ENCODE measurements at places on chromosomes 6 and 20.

DNA sequence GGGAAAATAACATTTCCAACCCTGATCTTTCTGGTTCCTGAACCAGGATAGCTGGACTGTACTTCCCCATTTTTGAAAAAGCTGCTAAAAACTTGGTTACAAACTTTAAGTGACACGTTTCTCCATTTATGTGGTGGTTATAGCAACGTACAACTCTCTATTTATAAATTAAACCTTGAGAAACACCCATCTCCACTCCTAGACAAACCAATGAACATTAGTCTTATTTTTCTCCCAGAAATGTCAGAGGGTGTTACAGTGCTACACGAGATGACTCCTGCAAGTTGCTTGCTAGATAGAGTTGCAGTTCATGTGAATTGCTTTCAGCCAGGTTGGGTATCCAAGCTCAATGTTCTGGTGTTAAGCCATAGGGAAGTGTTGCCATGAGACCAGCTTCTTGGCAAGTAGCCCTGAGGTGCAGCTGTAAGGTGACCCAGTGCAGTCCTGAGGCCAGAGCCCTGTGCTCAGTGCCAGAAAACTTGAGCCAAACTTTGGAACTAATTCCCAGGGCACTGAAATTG, 51.3 kb upstream of the REV3L start:
- peak; percentile 83 for DNase-seq

DNA sequence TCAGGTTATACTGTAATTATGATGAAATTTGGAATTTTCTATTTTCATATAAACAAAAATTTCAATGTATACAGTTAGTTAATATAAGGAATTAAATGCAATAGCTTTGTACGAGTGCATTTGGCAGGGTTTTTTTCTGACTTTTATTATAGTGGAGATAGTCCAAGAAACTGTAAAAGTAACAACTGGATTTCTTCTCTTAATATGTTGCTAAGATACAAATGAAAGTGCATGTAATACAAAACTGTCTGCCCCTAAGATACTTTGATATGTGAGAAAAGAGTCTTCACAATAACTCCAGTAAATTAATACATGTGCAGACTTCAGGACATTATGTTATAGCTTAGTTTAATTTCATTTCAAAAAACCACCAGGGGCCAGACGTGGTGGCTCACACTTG, 721.4 kb downstream of the CBLN4 start:
- no peak for DNase-seq

DNA sequence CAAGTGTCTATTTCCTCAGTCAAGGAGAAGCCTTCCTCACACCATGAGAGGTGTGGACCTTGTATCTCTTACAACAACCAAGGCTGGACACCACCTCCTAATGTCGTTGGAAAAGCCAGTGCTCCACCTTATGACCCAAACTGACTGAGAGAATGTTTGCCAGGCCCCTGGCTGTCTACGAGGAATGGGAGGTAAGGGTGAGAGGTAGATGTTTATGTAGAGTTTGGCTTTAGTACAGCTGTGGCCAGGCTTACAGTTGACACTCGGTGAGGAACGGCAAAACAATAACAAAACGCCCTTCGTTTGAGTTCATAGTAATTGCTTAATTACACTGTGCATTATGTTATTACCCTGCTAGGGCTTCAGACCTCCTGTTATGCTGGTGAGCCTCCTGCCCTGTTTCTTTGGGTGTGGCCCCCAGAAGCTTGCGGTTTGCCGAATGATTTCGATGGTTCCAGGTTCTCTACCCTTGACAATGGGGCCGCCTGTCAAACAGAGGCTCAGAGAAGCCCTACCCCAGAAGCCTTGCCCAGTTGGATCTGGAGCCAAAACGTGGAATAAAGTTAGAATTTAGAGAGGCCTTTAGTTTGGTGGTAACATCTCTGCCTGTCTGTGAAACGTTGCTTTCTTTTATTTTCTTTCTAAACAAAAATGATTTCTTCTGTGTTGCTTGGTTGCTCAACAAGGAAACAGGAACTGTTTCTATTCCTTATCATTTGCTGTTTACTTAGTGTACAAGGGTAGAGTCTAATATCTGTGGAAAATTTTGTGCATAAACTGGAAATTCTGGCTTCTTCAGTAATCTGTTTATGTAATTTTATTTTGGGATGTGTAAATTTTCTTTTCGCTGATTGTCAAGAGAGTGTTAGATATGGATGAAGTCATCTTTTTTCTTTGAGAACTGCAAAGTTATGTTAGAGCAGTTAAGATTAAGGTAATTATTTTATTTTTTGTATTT, 60.4 kb upstream of the FOXQ1 start:
- DNase-seq: no peak

- no peak for DNase-seq
Observed at GRCh38 chr20:50709636-50709973, 18.3 kb upstream of the RIPOR3 start.

- no peak for DNase-seq
Observed at GRCh38 chr6:116616737-116617053, 416 bp downstream of the RSPH4A start.

GRCh38 chr6:34239893-34240292, 3.2 kb downstream of the HMGA1 start:
- DNase-seq: no peak

DNA sequence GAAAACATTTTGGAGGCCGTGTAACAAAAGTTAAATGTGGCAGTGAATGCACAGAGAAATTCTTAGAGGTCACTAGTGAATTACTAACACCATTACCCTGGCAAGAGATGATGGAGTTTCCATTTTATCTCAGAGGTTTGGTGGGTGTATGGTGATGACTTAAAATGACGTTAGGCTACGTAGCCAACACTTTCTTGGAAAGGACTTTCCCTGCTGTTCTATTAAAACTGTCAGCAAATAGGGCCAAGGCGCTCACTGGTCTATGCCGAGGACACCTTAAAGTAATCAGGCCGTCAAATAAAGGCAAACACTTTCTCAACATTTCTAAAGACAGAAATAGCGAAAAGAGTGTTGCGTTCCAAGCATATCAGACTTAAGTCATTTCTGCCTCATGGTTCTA, 160.8 kb downstream of the GMPR start:
- DNase-seq: no peak

GRCh38 chr6:33092385-33092784, 16.6 kb downstream of the HLA-DPB1 start:
- DNase-seq: no peak

- DNase-seq: peak; percentile 9
Observed at GRCh38 chr20:21048841-21049273, 57.3 kb downstream of the LINC00237 start.

DNA sequence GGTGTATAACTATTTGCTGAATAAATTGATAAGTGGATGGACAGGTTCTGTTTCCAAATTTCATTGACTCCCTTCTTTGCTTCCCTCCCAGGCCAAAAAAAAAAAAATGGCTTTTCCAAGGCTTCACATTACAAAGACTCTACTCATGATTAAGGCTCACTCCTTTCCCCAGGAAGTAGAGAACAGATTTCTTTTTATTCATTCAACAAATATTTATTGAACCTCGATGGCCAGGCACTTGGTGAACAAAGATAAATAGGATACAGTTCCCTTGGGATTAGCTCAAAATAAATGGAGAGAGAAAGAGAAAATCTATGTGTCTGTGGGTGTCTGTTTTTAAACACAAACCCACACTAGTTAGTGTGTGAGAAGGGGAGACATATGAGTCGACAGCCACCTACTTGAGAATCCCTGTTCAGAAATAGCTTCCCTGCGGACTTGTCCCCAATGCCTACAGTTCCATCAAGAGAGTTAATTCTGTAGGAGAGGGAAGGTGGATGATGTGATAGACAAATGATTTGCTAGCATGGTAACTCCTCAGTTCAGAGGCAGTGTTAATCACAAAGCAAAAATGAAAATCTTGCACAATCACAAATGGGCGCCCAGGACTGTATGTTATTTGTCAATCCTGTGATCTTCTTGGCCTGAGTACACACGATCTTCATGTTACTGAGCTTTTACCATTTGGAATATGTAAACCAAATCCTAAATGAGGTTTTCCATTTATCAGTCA, 20.3 kb downstream of the TRAF3IP2 start:
- no peak for DNase-seq

DNA sequence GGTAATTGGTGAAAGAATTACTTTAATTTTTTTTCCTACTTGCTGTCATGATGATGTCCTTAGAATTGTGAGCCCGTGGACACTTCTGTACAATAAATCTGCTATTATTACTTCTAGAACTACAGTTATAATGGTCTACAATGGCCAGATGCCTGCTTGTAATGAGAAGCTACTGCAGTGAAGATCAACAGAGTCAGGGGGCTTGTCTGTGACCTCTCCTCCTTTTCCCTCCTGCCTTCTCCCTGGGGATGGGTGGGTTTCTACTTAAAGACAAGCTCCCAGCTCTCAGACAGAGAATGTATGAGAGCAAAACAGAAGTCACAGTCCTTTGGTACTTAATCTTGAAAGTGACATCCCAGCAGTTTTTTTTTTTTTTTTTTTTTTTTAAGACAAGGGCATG, 13.2 kb upstream of the PANK2 start:
- DNase-seq: no peak

DNA sequence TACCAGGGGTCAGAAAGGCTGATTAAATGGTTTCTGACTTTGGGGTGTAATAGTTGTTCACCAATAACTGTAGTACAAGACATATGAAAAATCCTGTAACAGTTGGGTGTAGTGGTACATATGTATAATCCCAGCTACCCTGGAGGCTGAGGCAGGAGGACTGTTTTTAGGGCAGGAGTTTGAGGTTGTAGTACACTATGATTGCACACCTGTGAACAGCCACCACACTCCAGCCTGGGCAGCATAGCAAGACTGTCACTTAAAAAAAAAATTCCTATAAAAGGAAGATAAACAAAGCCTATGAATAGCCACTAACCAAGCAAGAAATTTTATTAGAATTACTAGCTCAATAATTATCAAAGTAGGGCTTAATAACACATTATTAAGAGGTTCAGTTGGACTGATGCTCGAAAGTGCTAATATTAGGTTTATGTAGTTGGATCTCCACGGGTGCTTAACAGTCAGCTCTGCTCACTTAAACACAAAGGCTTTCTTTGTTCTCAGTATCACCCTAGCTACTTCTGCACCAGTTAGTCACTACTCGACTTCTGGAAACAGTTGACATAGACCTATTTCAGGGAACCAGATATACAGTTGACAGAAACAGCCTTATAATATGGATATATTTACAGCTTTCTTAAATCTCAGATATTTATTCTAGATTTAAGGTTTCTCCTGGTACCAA, 113.0 kb downstream of the MTFR2 start:
- no peak for DNase-seq

DNA sequence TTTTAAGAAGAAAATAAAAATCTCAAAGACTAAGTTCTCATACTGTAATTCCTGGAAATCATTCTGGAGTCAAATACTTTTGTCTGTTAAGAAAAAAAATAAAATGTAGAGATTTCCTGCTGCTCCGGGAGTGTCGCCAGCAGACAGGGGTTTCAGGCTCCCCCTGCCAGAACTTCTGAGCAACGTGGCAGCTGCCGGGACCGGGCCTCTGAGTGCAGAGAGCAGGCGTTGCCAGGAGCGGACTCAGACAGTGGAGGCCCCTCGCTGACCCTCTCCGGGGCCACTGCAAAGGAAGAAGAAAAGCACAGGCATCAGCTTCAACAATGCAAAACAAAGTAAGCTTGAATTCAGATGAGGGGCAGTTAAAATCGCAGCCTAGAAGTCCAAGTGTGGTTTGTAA, 95.5 kb downstream of the THBS2 start:
- DNase-seq: no peak

GRCh38 chr20:58854638-58855471, 2.3 kb downstream of the GNAS start:
- no peak for DNase-seq

DNA sequence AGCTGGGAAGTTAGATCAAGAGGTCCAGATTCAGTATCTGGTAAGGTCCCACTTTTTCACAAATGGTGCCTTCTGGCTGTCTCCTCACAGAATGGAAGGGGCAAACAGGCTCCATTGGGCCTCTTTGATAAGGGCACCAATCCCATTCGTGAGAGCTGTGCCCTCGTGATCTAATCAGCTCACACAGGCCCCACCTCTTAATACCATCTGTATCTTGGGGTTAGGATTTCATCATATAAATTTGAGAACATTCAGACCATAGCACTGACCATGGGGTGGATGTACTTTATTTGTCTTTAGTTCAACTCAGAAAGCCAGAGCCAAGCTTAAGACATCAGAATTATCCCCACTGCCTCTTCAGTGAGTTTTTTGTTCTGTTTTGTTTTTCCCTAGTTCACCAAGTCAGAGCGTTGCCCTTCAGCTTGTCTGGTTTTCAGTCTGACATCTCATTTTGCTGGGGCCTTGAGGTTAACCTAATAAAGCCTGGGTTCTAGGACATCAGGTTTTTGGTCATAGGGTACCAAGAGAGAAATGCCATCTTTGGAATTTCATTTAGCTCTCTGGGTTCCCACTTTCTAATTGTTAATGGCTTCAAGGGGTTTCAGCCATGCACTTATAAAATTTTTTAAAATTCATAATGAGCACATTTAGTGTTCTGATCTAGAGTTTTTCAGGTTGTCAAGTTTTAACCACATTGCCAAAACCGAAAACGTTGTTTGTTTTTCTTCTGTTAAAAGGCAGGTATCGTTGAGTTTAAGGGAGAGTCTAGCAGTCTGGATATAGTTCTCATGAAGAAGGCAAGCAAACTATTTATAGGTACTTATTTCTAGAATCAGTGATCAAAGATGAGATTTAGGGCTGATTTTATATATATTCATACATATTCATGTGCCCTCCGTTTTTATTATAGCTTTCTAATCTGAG, 19.0 kb downstream of the SENP6 start:
- no peak for DNase-seq

- no peak for DNase-seq
Observed at GRCh38 chr20:47009784-47010183, 115.1 kb downstream of the EYA2 start.

- DNase-seq: peak; percentile 41
Observed at GRCh38 chr20:58651946-58652605, 993 bp downstream of the STX16 start.

DNA sequence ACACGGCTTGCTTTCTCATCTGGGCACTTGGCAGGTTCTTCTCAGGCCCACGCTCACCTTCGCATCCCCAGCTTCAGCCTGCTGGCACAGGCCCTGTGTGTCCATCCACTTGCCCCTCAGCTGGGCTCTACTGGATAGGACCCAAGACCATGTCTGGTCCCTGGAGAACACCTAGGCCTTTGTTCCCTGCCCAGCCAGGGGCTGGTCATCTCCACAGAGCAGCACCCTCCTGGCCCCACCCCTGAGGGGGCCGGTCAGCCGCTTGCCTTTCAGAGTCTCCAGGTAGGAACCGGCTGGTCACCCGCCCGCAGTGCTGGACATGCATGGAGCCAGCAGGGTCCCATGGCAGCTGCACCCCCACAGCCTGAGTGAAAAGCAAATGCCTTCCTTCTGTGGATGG, 191.2 kb downstream of the SYNDIG1 start:
- DNase-seq: no peak

DNA sequence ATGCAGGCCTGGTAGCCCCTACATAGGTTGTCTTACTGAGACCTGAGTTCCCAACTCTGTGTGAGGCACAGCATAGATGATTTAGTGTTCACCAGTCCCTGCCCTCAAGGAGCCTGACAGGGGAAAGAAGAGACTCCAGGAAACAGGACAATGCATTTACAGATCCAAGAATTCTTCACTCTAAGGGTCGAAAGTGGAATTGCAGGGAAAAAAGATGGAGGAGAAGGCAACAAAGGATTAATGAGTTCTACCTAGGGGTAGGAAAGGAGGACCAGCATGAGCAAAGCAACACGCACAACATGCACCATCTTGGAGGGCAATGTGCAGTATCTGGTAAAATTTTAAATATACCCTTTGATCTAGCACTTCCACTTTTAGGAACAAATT, 5.9 kb downstream of the SPAG4 start:
- DNase-seq: no peak

- no peak for DNase-seq
Observed at GRCh38 chr6:16184129-16184528, 54.3 kb upstream of the GMPR start.

- no peak for DNase-seq
Observed at GRCh38 chr6:167157414-167157813, 366 bp downstream of the GPR31 start.

All from NCI-H2081 (cell line).